NCI-H2081 (cell line): ENCODE measurements at places on chromosomes 5 and 9.

DNA sequence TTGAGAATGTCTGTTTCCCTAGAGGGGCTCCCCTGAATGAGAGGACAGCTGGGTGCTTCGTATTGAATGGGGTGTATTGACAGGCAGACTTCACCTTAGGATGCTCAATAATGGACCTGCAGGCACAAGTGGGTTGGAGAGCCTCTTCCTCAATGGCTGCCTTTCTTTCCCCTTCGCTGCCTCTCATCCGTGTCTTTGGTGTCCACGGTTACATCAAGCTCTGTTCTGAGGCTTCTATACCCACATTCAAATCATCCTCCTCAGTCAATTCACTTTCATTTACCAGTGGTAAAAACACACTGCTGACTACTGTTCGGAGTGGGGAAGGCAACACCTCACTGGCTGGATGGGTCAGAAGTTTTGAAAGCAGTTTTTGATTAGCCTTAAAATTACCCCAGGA lies 20.6 kb downstream of the LIX1 start:
- DNase-seq = no peak

GRCh38 chr9:68969538-68969937 lies 44.4 kb downstream of the PRKACG start:
- DNase-seq = peak; percentile 64

GRCh38 chr5:164975986-164976385 lies 1470.6 kb downstream of the MAT2B start:
- DNase-seq = no peak

- DNase-seq = no peak
These were observed 57.2 kb upstream of the FBXW11 start for GRCh38 chr5:172063463-172064235.

- no peak for DNase-seq
These were observed 1.2 kb upstream of the RFK start for GRCh38 chr9:76395381-76395780.

GRCh38 chr9:113807173-113808061 lies 68.7 kb upstream of the ZNF618 start:
- DNase-seq = peak; percentile 53
